Ascending aorta (tissue), 2 donors: ENCODE measurements at places on chromosomes 6 and 20.
A peak's percentile ranks its signal among the peaks of the same experiment; 100 is the strongest.

GRCh38 chr6:111832833-111833418, 40.3 kb downstream of the FYN start:
- H3K36me3 ChIP-seq, result no peaks in the 10 kb centered on the region
- no peaks in the 10 kb centered on the region for H3K4me1 ChIP-seq
- H3K27me3 ChIP-seq, result no peaks in the 10 kb centered on the region
- H3K27ac ChIP-seq, result peak overlapping the region; percentile 9
- DNase-seq, result no peak

DNA sequence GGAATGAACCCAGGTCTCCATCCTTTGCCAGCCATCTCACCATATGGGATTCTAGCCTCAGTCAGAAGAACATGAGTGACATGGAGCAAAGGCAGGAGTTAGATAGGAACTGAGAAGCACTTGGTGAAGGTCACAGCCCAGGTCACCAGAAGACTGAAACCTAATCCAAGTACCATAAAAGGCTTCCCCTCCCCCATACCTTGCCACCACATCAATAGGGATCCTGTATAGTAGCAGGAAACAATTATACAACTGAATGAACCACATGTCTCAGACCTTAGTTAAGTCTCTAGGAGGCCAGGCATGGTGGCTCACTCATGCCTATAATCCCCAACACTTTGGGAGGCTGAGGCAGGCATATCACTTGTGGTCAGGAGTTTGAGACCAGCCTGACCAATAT, 49.6 kb downstream of the KIZ start:
- no peak for DNase-seq
- H3K27ac ChIP-seq, result no peak overlapping the region
- H3K27me3 ChIP-seq, result no peaks in the 10 kb centered on the region
- no peak overlapping the region for H3K4me3 ChIP-seq
- no peaks in the 10 kb centered on the region for H3K36me3 ChIP-seq

GRCh38 chr6:70839286-70840266, 117.3 kb downstream of the B3GAT2 start:
- H3K27me3 ChIP-seq, result no peaks in the 10 kb centered on the region
- peaks cover 1% of the 10 kb centered on the region for H3K4me1 ChIP-seq

- no peak overlapping the region for H3K27ac ChIP-seq
- peaks cover 56% of the 10 kb centered on the region for H3K36me3 ChIP-seq
These were observed 34.6 kb upstream of the RNF8 start for GRCh38 chr6:37319156-37319555.

GRCh38 chr20:45965169-45966002, 6.6 kb downstream of the ZNF335 start:
- H3K36me3 ChIP-seq, result peaks cover 85% of the 10 kb centered on the region
- H3K27me3 ChIP-seq, result no peaks in the 10 kb centered on the region
- no peak for DNase-seq
- no peak overlapping the region for H3K27ac ChIP-seq
- H3K4me3 ChIP-seq, result no peak overlapping the region
- peaks cover 3% of the 10 kb centered on the region for H3K4me1 ChIP-seq

DNA sequence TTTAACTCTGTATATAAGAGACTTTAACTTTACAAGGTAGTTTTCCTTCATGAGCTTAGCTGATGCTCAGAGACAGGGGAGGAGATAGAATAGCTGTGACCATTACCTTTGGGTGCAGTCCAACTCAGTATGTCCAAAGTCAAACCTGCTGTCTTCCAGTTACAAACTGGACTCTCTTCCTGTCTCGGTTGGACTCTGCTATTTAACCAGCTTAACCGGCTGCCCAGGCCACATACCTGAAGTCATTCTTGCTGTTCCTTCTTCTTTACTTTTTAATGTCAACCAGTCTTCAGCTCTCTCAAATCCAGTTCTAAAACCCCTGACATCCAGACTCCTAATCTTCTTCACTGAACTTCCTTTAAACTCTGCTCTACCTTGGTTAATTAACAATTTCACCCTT, 138.3 kb upstream of the TSHZ2 start:
- H3K4me1 ChIP-seq, result no peaks in the 10 kb centered on the region
- H3K36me3 ChIP-seq, result no peaks in the 10 kb centered on the region
- no peak for DNase-seq
- H3K27me3 ChIP-seq, result no peaks in the 10 kb centered on the region
- no peak overlapping the region for H3K27ac ChIP-seq

DNA sequence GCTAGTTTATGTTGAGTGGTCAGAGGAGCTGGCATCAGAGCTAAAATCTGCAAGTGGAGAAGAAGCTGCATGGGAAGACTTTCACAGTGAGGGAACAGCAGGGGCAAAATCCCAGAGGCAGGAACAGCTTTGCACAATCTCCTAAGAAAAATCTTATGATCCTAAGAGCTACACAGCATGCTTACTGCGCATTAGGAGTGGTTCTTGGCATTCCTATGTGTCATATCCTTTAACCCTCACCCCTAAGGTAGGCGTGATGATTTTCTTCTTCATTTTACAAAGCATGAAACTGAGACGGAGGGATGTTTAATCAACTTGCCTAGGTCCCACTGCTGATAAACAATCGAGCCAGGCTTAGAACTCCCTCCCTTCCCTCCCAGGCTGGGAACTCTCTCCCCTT, 313.6 kb upstream of the SULF2 start:
- no peaks in the 10 kb centered on the region for H3K4me1 ChIP-seq
- no peaks in the 10 kb centered on the region for H3K27me3 ChIP-seq
- no peak overlapping the region for H3K4me3 ChIP-seq
- DNase-seq, result no peak

DNA sequence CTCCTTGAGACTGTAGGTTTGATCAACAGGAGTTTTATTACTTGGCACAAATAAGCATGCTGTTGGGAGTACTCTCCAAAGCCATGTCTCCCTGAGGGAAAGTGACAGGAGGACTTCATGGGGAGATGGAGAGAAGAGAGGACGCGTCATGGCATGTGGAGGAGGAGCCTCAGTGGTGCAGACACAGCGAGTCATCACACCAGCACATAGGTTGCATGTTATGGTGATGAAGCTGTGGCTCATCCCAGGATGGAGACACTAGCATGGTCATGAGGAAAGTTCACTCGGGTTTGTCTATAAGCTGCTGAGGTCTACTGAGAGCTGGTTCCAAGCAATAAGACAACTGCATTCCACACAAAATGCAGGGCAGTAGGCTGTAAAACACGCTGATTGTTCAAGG, 13.2 kb upstream of the SSTR4 start:
- DNase-seq, result no peak
- H3K27ac ChIP-seq, result no peak overlapping the region
- no peaks in the 10 kb centered on the region for H3K27me3 ChIP-seq
- H3K4me1 ChIP-seq, result no peaks in the 10 kb centered on the region
- H3K4me3 ChIP-seq, result no peak overlapping the region
- H3K36me3 ChIP-seq, result no peaks in the 10 kb centered on the region

- no peaks in the 10 kb centered on the region for H3K36me3 ChIP-seq
- no peak overlapping the region for H3K4me3 ChIP-seq
- H3K27ac ChIP-seq, result no peak overlapping the region
- no peak for DNase-seq
These were observed 46.4 kb downstream of the UTRN start for GRCh38 chr6:144331491-144331969.

DNA sequence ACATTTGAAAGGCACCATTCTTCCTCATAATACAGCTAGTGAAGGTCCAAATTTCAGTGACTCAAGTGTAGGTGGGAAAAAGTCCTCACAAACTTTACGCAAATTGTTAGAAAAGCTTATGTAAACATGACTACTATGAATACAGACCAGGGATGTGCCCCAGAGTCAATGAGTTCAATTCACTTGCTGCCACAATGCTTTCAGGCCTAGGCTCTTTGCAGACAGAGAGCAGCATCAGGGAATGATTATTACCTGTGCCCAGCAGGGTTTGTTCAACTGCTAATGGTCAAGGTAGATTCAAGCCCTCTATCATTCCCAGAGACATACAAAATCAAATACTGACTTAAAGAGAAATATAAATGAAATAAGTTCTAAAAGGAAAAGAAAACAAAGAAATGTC, 84.0 kb downstream of the LAMA2 start:
- no peaks in the 10 kb centered on the region for H3K4me1 ChIP-seq
- H3K27me3 ChIP-seq, result no peaks in the 10 kb centered on the region
- no peak overlapping the region for H3K4me3 ChIP-seq

DNA sequence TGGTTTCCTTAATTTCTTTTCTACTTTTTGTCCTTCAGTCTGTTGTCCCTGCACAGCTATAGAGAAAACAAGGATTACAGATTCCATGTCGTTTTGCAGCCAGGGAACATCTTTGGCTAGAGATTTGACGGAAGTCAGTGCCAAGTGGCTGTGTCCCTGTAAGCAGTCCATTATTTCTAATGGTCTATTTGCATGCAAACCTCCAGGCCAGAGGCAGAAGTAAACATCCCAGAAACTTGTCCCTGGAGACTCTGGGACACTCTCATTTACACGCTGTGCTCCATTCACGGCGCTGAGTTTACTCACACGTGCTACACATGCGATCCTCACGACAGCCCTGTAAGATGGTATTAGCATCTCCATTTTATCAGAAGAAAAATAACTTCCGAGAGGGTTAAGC, 355.5 kb downstream of the PRKN start:
- no peaks in the 10 kb centered on the region for H3K27me3 ChIP-seq
- no peaks in the 10 kb centered on the region for H3K36me3 ChIP-seq

- no peak for DNase-seq
- no peak overlapping the region for H3K4me3 ChIP-seq
- H3K36me3 ChIP-seq, result peaks cover 2% of the 10 kb centered on the region
- no peak overlapping the region for H3K27ac ChIP-seq
- H3K27me3 ChIP-seq, result no peaks in the 10 kb centered on the region
These were observed 33.9 kb downstream of the ZNF133 start for GRCh38 chr20:18321976-18322950.

GRCh38 chr6:83065511-83066192, at the start of gene UBE3D:
TSS of gene UBE3D (minus strand) at chr6:83065841. CDS start at chr6:83065718, 123 bp downstream.
- peak within 1 kb of the TSS; percentile 55 for H3K27ac ChIP-seq
- H3K4me3 ChIP-seq, result peak within 1 kb of the TSS; percentile 69
- peak; percentile 93 for DNase-seq
- no peaks in the 10 kb centered on the region for H3K27me3 ChIP-seq
- H3K36me3 ChIP-seq, result no peaks in the 10 kb centered on the region

DNA sequence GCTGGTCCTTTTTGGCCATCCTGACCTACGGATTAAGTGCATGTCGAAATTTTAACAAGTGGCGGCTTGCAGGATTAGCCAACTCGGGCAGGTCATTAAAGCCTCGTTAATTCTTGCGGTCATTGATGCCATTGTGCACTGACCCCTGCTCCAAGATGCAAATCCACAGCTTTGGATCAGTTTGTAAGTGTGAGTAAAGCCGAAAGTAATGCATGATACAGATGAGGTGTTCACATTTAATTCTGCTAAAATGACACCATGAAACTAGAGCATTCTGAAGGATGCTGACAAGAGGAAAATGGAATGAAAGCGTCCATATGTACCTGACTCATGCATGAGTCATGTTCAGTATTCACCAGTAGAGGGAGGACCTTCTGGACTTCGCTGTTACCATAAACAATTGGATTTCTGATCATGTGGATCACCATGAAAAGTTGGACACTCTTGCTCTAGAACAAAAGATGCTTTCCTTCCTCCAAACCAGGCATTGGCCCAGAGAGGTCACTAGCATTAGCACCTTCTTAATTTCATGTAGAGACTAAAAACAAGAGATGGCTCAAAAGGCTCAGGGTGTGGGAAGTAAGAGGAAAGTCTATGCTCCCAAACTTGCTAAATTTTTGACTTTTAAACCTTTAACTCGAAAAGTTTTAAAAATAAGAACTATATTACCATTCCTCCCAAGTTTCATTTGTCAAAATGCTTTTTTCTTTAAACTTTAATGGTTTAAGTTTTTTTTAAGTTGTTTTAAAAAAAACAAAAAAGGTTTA, 48.0 kb downstream of the MUC22 start:
- H3K4me1 ChIP-seq, result no peaks in the 10 kb centered on the region
- H3K27ac ChIP-seq, result no peak overlapping the region
- no peak overlapping the region for H3K4me3 ChIP-seq
- no peaks in the 10 kb centered on the region for H3K36me3 ChIP-seq
- DNase-seq, result no peak

- DNase-seq, result no peak
- H3K4me3 ChIP-seq, result no peak overlapping the region
- H3K4me1 ChIP-seq, result no peaks in the 10 kb centered on the region
- H3K27me3 ChIP-seq, result no peaks in the 10 kb centered on the region
- no peak overlapping the region for H3K27ac ChIP-seq
These were observed 51.0 kb downstream of the ABHD12 start for GRCh38 chr20:25339608-25340007.

GRCh38 chr6:135972586-135972985, 121.1 kb downstream of the PDE7B start:
- H3K4me1 ChIP-seq, result no peaks in the 10 kb centered on the region
- H3K27me3 ChIP-seq, result no peaks in the 10 kb centered on the region
- H3K27ac ChIP-seq, result no peak overlapping the region
- DNase-seq, result no peak

GRCh38 chr6:164150232-164150631, 735.7 kb downstream of the QKI start:
- H3K27me3 ChIP-seq, result no peaks in the 10 kb centered on the region
- DNase-seq, result no peak
- H3K36me3 ChIP-seq, result no peaks in the 10 kb centered on the region
- H3K4me3 ChIP-seq, result no peak overlapping the region
- no peak overlapping the region for H3K27ac ChIP-seq

GRCh38 chr20:10758446-10758845, 84.6 kb upstream of the JAG1 start:
- peaks cover 32% of the 10 kb centered on the region for H3K4me1 ChIP-seq
- H3K36me3 ChIP-seq, result no peaks in the 10 kb centered on the region
- H3K27ac ChIP-seq, result no peak overlapping the region
- no peaks in the 10 kb centered on the region for H3K27me3 ChIP-seq

- no peak overlapping the region for H3K4me3 ChIP-seq
- no peaks in the 10 kb centered on the region for H3K27me3 ChIP-seq
- H3K27ac ChIP-seq, result no peak overlapping the region
- DNase-seq, result no peak
- no peaks in the 10 kb centered on the region for H3K36me3 ChIP-seq
These were observed 66.8 kb downstream of the ZNF831 start for GRCh38 chr20:59230385-59230784.

GRCh38 chr6:150029749-150030148, 4.4 kb upstream of the RAET1L start:
- H3K27ac ChIP-seq, result no peak overlapping the region
- peaks cover 4% of the 10 kb centered on the region for H3K27me3 ChIP-seq
- peaks cover 11% of the 10 kb centered on the region for H3K4me1 ChIP-seq
- no peak overlapping the region for H3K4me3 ChIP-seq

DNA sequence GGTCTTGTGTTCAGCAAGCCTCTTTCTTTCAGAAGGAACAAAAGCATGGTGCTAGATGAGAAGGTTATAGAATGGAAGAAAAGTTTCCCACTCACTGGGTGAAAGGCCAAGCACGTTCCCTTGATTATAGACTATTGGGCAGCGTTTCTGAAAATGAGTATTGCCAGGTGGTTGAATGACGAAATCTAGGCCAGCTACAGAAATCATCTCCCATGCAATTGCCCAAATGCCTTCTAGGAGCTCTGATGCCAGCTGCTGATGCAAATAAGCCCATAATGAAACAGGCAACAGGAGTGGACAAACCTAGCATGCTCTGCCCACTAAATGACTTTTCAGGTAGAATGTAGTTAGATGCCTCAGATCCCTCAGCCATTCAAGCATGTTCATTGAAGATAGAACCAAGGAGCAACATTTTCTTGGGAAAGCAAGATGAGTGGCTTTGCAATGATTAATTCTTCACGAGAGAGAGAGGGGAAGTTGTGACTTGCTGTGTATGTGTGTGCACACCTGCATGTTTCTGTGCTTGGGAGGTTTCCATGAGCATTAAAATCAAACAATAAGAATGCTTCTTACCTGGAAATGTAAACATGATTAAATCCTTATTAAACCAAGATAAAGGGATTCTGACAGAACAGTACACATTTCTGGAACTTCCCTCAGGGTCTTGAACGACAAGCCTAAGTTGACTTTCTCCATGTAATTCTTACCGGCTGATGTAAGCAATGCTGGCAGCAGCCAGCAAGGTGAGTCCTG, 43.6 kb downstream of the ADTRP start:
- H3K4me3 ChIP-seq, result no peak overlapping the region
- H3K27me3 ChIP-seq, result no peaks in the 10 kb centered on the region
- H3K27ac ChIP-seq, result no peak overlapping the region
- H3K36me3 ChIP-seq, result no peaks in the 10 kb centered on the region
